ENCODE measurements at places on chromosomes 2 and 18.

DNA sequence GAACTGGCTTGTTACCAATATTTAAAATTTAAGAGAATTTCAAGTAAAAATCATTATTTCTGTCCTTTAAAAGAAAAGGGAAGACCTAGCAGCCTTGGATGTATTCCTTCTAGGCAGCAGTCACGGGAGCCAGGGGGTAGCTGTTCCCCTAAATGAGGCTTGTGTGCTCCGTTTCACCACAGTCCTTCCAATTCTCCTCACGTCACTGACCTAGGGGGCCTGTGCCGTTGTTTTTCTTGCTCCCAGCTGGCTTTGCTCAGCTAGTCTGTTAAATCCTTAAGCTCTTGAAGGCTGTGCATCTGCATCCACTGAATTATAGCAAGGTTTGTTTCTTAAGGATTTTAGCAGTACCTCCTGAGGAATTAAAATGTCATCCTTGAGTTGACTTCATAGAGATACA lies 9.9 kb downstream of the KLHL23 start:
- peak; percentile 51 for DNase-seq

DNA sequence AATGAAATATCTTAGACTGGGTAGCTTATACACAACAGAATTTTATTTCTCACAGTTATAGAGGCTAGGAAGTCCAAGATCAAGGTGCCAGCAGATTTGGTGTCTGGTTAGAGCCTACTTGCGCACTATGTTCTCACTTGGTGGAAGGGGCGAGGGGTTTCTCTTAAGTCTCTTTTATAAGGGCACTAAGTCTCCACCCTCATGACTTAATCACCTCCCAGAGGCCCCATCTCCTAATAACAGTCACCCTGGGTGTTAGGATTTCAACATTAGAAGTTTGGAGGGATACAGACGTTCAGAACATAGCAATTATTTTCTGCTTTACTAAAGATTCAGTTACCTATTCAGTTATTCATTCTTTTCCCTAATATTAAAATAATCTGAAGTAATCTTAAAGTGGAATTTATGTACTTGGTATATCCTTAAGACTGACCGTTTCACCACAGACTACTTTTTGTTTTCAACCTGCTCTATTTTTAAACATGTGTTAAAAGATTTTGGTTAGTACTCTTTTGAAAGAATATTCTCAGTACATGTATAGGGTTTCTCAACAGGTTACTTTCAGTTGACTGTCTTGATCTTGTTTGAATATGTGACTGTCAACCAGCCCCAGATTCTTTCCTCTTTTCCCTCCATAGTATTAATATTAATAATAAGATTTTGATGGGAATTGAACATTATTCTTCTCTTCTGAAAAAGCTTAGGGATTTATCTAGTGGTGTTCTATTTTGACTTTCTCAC lies 130.0 kb downstream of the TAF4B start:
- no peak for DNase-seq

GRCh38 chr2:109447776-109448175 lies 166.0 kb downstream of the SEPTIN10 start:
- no peak for DNase-seq

GRCh38 chr2:84999553-84999955 lies 28.6 kb downstream of the KCMF1 start:
- DNase-seq: no peak

- no peak for DNase-seq
These were observed 51.4 kb upstream of the SPAG16 start for GRCh38 chr2:213232649-213233437.

DNA sequence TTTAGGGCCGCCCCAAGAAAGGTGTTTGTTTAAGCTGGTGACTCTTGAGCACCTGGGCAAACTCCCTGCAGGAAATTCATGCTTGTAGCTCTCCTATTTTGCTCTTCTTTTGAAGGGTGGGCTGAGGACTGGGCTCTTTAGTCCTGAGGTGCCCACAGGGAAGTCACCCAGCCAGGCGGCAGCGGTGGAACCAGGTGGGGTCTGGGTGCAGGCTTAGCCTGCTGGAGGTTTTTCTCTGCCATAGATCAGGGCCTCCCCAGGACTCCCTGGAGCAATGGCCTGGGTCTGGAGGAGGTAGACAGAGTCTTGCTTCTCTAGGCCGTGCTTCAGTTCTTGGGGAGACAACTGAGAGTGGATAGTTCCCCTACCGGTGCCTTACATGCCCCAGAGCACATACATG lies 99.9 kb downstream of the CLIP4 start:
- no peak for DNase-seq

DNA sequence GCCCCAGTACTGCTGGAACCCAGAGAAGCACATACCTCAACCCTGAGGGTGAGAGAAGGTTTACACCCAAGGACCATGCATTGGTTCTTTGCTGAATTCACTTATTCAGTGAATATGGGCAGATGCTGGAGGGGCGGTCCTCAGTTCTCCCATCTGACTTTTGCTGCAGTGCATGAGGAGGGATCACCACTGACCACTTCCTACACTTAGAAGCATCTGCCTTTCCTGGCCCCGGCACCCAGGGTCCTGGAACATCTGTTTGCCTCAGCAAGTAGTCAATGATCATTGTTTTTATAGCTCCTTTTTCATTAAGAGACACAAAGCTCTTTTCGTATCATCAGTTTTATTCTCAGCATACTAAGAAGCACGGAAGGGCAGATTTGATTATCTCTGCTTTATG lies 211.4 kb downstream of the SH3RF3 start:
- DNase-seq: no peak

GRCh38 chr2:51085420-51086068 lies 53.6 kb upstream of the NRXN1 start:
- DNase-seq: no peak

GRCh38 chr2:153641046-153641445 lies 162.5 kb upstream of the RPRM start:
- DNase-seq: no peak

DNA sequence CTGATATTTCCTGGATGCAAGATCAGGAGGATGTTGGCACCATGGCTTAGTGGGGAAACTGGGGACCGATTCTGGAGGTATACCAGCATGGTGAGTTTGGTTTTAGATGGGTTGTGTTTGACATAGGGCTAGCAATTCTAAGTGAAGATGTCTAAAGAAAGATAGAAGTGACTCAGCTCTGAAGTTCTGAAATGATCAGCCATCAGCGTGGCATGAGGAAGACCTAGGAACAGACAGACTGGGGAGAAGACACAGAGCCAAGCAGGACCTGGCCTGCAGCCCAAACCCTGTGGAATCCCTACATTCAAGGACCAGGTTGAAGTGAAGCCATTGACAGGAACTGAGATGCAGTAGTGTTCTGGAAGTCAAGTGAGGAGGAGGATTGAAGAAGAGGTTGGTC lies 39.8 kb downstream of the HRH4 start:
- DNase-seq: no peak

- DNase-seq: no peak
These were observed 71.5 kb downstream of the PTGR3 start for GRCh38 chr18:75137346-75137877.
